Naive thymus-derived CD8-positive, alpha-beta T cell (primary cell): ENCODE measurements at places on chromosomes 2 and 18. TPM values are rescaled to one million over a fixed set of nuclear protein-coding genes. Genes with fewer than 3 reads are reported as not detected.

DNA sequence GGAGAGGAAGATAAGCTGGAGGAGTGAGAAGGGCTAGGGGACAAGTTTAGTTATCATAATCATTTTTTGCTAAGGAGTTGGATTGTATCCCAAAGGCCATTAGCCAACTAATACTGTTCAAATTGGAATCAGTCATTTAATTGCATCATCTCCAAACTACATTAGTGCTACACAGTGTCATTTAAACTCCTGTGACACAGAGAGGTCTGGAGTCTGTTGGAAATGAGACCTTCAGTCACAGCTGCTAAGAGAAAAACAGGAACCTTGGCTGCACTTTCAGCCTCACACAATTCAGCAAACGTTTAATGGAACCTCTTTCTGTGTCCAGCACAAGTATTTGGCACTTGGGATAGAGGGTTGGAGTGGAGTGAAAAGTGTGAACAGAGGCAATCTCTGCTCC, 175.5 kb upstream of the MGAT5 start:
- DNase-seq = no peak

DNA sequence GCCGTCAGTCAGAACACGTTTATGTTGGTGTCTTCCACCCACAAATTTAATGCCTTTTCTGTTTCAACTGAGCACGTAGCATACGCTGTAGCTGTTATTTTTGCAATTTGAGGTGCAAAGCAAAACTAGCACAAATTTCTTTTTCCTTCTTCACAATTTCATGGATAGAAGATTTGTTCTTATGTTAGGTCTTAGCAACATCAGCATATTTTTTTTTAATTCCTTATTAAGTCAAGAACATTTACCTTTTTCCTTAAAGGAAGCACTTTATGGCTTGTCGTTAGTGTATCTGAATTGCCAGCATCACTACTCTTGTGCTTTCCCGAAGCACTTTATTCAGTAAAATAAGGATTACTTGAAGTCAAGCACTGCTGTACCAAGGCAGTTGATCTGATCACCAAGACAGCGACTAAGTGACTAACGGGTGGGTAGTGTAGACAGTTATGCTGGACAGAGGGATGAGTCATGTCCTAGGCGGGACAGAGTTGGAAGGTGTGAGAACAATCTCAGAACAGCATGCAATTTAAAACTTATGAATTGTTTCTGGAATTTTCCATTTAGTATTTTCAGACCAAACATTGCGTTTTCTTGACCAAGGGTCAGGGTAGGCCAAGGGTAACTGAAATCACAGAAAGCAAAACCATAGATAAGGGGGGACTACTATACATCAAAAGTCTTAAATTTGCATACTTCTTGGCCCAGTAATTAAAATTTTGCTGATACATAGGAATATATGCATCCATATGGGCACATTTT, 13.3 kb downstream of the BABAM2 start:
- DNase-seq = no peak

GRCh38 chr18:69265656-69266055, 135.0 kb upstream of the DOK6 start:
- no peak for DNase-seq

The KANSL1L gene
- total RNA-seq = 24.1 TPM

- DNase-seq = no peak
Measured at GRCh38 chr2:138919120-138919747, 139.0 kb upstream of the NXPH2 start.

The DNAJC5G gene
- total RNA-seq = not detected

- DNase-seq = no peak
Measured at GRCh38 chr2:46547223-46548102, 68.1 kb downstream of the TMEM247 start.

DNA sequence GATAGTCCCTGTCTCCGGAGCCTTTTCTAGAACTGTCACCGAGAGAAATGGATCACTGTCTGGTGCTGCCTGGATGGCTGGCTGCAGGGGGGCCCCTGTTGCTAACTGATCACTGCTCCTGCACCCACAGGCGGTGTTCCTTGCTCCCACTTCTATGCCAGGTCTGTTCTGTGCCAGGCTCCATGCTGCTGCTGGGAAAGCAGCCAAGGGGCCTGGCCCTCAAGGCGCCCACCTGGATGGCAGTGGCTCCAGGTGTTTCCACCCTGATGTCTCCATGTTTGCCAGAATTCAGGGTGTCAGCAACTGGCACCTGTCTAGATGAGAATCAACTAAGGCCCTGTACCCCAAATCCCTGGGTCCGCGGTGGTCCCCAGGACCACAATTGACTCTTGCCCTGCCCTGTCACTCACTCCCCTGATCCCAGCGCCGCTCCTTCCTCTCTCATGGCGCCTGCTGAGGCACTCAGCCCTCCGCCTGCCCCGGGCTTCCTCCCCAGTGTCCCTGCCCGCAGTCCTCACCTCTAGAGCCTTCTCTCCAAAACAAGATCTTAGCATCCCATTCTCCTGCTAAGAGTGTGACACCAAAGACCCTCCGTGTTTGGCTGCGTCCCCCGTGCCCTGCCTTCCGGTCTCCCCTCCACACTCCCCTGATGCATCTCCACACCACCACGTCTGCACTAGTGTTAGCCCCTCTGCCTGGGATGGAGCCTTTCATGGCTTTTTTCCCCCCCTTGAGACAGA, 72.5 kb upstream of the OTOF start:
- DNase-seq = no peak

DNA sequence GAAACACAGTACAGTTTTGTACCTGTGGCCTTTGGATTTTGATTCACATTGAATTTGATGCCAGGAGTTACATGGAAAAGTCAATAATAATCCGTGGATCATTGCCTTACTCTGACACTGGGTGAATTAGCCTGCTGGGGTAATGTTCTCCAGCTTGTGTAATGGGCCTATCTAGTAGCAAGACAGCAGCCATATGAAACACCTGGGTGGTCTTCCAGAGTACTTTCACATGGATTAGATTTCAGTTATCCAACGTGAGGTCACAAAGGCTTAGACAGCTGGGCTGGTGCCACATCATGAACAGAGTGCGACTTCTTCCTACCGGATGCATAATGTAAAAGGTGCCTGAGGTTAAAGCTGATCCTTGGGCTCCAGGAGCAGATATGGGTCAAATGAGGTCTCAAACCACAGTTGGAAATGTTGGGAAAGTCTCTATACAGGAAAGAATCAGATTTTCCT, 486.8 kb downstream of the PARD3B start:
- DNase-seq = no peak

The GYPC gene
- total RNA-seq = 151 TPM

The SLC9A4 gene
- total RNA-seq = not detected

The SULT1C4 gene
- not detected for total RNA-seq
